ENCODE measurements at places on chromosomes 5 and 9. TPM values are rescaled to one million over a fixed set of nuclear protein-coding genes. Genes with fewer than 3 reads are reported as not detected.

SCAI gene
- polyA plus RNA-seq: 6.8 TPM

MEGF10 gene
- polyA plus RNA-seq: 49.2 TPM

FRMPD1 gene
- polyA plus RNA-seq: 16.4 TPM

VLDLR gene
- 23.9 TPM for polyA plus RNA-seq

ADCY2 gene
- polyA plus RNA-seq: 57.5 TPM

IL3 gene
- not detected for polyA plus RNA-seq

OLFML2A gene
- polyA plus RNA-seq: 134 TPM

HAUS6 gene
- 14.2 TPM for polyA plus RNA-seq

GZMA gene
- not detected for polyA plus RNA-seq

IL13 gene
- polyA plus RNA-seq: not detected

SPINK13 gene
- not detected for polyA plus RNA-seq

EQTN gene
- not detected for polyA plus RNA-seq

BSPRY gene
- 1.1 TPM for polyA plus RNA-seq

PDCD1LG2 gene
- polyA plus RNA-seq: 2.2 TPM

PCDHGA2 gene
- polyA plus RNA-seq: 2.8 TPM

CD72 gene
- 1.5 TPM for polyA plus RNA-seq

ALDH1B1 gene
- polyA plus RNA-seq: 19.8 TPM

SLC26A2 gene
- 81.0 TPM for polyA plus RNA-seq

CCNI2 gene
- not detected for polyA plus RNA-seq

ZNF484 gene
- 5.6 TPM for polyA plus RNA-seq

PCDHA9 gene
- 0.03 TPM for polyA plus RNA-seq

ADAMTS12 gene
- polyA plus RNA-seq: 19.4 TPM

DCTN4 gene
- polyA plus RNA-seq: 50.5 TPM

ZNF454 gene
- 4.6 TPM for polyA plus RNA-seq

MYORG gene
- polyA plus RNA-seq: 19.7 TPM

SPINK1 gene
- not detected for polyA plus RNA-seq
